ENCODE measurements at places on chromosomes 2 and 18. TPM values are rescaled to one million over a fixed set of nuclear protein-coding genes. Genes with fewer than 3 reads are reported as not detected.
A peak's percentile ranks its signal among the peaks of the same experiment; 100 is the strongest.

DNA sequence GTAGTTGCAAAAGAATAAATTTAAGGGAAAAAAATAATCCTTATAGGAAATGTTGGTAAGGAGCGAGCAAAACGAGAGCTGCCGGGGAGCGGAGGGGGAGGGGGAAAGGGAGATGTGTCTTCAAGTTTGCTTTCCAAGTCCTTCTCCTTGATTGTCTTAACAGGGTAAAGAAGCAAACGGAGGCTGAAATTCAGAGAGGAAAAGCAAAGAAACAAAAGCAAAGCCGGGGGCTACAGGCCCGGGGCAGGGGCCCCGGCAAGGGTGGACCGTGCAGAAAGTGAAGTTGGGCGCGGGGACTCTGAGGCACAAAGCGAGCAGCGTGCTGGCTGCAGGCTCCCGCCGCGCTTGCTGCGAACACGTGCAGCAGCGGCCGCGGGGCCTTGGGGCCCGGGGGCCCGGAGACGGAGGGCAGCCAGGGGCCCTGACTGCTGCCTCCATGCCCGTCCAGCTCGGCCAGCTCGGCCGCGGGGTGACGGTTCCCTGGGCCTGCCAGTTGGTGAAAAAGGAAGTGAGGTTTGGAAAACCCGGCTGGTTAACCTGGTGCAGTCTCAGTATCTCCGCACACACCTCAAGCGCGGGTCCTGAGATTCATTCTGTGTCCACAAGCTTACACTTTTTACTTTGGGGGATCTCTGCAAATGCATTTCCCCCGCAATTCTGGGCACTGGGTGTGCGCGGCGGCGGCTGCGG lies 4.1 kb downstream of the BCL11A start:
- DNase-seq = no peak

DNA sequence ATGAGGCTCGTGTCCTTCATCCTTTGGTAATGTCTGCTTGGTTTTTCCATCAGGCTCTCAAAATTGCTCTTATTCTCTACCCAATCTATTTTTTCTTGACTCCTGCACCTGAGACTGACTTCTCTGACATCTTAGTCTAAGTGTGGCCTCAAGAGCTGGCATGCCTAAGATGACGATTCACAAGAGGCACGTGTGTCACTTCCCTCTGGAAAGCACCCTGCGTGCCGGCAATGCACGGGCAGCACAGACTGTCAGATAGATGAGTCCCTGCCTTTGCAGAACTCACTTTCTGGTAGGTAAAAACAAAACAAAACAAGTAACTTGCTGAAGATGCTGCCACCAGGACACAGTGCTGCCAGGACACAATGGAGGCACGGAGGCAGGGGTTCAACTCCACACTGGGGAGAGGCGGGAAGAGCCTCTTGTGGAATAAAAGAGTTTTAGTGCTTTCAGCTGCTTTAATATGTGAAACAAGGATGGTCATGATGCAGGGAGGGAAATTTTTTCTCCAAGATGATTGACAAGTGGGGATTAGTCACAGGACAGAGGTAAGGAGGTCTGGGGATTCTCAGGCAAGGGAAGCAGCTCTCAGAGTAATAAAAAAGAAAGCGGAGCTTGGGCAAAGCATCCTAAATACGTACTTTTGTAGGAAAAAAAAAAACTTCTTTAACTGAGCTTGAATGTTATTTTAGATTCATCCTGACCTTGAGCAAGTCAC lies 27.3 kb downstream of the CYB5A start:
- DNase-seq = no peak

GRCh38 chr2:11697103-11697871 lies 27.3 kb upstream of the NTSR2 start:
- no peak for DNase-seq

GRCh38 chr2:223586261-223586660 lies 15.9 kb downstream of the SCG2 start:
- DNase-seq = no peak

- DNase-seq = no peak
Observed at GRCh38 chr2:177501186-177501585, 108.6 kb downstream of the AGPS start.

DNA sequence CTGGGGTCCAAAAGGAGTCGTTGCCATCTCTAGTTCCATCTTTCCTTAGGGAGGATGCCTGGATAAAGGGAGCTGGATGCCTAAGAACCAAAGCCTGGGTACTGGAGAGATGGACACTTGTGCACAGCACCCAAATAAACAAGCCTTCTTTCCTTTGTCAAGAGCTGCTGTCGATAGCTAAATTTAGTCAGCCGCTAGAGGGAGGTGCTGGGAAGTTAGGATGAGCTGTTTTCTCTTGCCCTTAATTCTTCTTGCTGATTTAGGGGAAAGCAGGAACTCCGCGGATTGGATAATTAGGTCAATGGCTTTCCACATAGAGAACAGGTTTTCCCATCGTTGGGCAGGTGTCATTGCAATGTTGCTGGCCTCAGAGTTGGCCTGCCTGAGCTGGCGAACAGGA lies 30.9 kb upstream of the SERPINB12 start:
- no peak for DNase-seq

GRCh38 chr2:240041363-240041762 lies 11.1 kb upstream of the OR6B2 start:
- no peak for DNase-seq

DNA sequence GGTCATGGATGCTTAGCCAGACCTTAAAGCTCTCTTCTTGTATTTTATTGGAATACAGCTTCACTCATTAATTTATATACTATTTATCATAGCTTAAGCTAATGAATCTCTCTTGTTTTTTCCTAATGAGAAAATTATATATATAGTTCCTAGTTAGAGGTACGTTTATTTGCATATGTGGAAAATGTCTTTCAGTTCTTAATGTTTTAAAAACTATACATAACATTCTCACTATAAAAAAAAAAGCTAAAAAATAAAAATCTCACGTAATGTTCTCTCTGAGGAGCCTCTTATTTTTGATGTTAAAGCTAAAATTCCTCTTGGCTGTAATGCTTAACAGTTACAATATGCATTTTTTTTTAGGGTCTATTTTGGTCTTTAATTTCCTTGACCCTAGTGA lies 16.6 kb downstream of the UGP2 start:
- no peak for DNase-seq

DNA sequence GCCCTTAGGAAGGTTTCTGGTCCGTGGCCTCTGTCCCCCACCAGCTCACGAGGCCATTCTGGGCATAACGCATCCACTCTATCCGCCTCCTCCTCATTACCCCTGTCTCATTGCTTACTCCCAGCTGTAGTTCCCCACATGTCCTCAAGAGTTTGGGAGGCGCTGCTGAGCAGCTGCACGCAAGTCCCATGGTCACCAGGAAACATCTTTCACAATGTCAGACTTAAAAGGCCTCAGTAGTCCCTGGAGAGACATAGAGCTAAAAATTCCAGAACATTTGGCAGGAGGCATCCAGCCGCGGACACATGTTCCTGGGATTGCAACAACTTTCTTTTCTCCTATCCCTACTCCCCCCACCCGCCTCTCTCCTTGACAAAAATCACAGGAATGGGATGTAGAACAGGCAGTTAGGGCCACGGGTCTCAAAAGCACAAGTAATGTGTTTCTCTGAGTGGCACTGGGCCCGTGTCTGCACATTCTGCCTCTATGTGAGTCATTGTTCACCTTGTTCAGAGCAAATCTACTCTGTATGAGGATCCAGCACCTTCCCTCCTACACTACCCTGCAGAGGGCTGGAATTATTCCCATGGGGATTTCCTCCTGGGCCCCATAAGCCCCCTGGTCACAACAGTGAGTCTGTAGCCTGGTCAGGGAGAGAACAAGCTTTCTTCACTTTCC lies 8.1 kb downstream of the LBH start:
- DNase-seq = peak; percentile 73

DNA sequence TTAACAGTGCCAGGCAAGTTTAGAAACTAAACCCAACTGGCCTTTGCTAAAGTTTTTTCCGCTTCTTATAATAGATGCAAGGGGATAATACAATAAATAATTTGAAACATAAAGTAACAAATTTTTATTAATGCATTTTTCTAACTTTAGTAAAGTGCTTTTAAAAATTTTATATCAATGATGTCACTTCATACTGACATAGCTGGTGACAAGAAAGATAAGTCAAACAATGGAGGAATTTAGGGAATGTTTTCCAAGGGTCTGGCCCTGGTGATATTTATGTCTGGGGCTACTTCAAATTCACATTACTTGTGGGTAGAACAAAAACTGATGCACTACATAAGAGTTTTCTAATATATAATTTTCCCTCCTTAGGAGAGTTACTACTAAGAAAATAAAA lies 61.2 kb upstream of the CBLN2 start:
- no peak for DNase-seq

DNA sequence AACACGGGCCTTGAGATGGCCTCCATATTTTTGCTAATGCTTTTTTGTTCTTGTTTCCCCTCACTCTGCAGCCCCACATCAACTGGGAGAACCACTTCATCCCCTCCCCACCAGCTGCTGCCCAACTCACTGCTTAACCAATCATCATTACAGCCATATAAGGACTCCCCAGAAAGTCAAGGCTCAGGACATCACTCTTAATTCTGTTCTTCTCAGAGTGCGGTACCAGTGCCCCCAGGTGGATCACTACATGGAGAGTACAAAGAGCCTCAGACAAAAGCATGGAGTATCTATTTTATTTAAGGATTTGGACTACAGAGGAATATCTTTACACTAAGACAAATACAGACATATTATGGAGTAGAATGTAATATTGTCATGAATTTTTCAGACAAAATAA lies 340.6 kb downstream of the PAX3 start:
- no peak for DNase-seq

DNA sequence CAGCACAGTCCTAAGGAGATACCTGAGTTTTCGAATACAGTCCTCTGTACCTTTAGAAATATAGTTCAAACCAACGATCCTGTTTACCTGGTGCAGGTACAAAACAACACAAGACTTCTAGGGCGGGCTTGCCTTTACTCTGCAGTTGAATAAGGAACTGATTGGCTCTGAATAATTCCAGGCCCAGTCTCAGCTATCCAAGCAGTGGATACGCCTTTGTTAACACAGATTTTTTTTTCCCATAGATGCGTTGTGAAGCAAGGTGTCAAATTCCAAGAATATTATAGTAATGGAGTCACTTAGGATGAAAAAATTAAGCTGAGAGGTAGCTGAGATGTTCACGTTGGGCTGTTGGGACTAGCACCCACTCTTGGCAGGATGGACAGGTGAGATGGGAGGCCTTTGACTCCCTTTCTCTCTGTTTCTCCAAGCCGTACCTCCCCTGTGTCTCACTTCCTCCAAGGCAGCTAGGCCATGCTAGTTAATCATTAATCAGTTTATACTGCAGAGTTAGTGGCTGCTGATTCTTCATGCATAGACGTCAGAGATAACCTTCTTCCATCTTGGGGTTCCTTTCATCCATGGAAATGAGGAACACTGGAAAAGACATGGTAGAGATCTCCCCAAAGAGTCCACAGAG lies 380.8 kb upstream of the ACVR2A start:
- no peak for DNase-seq

GRCh38 chr2:235080101-235080500 lies 128.3 kb downstream of the SH3BP4 start:
- DNase-seq = no peak

Gene SH2D6
- 0.33 TPM for total RNA-seq

Gene LOXHD1
- 0.24 TPM for total RNA-seq

Gene PMAIP1
- 14.5 TPM for total RNA-seq

All from thymus (tissue), 14 donors.